ENCODE measurements at places on chromosomes 1 and 21.

GRCh38 chr1:46010611-46011010 is 121.8 kb downstream of the PIK3R3 start:
- no peak for DNase-seq

DNA sequence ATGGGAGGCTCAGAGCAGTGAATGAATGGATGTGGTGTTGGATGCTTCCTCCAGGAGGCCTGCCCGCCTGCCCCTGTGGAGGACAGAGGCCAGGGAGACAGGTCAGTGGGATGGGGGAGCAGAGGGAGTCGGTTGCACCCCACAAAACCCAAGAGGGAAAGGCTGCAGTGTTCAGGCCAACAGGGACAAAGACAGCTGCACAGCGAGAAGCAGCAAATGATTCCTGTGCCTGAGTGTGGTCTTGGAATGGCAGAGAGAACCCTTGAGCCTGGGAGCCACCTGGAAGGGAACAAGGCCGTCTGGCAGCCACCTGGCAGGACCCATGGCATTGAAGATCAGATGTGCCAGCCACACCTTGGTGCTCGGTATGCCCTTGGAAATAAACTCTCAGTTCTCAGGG is 8.1 kb downstream of the TFF3 start:
- no peak for DNase-seq

GRCh38 chr1:20903437-20903836 is 116.3 kb upstream of the HP1BP3 start:
- DNase-seq = no peak

GRCh38 chr1:47842228-47842919 is 154.8 kb downstream of the TRABD2B start:
- DNase-seq = no peak

- no peak for DNase-seq
Observed at GRCh38 chr1:201949491-201949890, 3.1 kb upstream of the LMOD1 start.

DNA sequence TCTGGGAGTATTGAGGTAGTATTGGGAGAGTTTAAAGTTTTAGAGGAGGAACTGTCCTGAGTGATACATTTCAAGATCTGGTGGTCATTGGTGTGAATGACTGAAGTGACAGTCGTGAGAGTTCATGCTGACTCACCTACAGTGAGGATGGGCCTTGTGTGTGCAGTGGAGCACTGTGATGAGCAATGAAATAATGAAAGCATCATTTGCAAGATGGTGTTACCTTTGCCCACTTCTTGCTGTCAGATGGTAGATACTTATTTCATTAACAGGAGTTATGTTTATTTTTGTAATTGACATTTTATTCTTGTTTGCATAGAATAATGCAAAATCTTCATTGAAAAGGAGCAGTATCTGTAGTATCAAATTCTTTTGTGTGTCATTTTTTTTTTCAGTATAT is 29.0 kb downstream of the POU2F1 start:
- DNase-seq = no peak

GRCh38 chr1:116722016-116722838 is 32.0 kb upstream of the CD2 start:
- DNase-seq = no peak

- DNase-seq = no peak
Observed at GRCh38 chr1:19738076-19738475, 61.6 kb downstream of the TMCO4 start.

DNA sequence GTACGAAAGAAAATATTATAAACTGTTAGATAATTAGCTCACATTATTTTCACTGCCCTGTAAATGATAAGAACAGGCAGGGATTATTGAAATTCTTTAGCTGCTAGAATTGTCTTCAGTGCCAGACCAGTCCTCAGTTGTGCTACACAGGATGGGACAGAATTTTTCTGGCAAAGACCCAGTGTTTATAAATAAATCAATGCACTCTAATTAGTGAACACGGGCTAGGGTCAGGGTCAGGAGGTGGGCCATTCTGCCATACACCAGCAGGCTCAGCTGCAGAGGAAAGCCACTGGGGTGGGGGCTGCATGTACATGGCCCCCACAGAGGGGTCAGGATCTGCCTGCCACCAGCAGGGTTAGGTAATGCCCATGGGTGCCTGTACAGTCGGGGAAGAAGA is 6.4 kb downstream of the BCAR3 start:
- DNase-seq = no peak

GRCh38 chr1:45913731-45914501 is 110.5 kb downstream of the MAST2 start:
- no peak for DNase-seq

DNA sequence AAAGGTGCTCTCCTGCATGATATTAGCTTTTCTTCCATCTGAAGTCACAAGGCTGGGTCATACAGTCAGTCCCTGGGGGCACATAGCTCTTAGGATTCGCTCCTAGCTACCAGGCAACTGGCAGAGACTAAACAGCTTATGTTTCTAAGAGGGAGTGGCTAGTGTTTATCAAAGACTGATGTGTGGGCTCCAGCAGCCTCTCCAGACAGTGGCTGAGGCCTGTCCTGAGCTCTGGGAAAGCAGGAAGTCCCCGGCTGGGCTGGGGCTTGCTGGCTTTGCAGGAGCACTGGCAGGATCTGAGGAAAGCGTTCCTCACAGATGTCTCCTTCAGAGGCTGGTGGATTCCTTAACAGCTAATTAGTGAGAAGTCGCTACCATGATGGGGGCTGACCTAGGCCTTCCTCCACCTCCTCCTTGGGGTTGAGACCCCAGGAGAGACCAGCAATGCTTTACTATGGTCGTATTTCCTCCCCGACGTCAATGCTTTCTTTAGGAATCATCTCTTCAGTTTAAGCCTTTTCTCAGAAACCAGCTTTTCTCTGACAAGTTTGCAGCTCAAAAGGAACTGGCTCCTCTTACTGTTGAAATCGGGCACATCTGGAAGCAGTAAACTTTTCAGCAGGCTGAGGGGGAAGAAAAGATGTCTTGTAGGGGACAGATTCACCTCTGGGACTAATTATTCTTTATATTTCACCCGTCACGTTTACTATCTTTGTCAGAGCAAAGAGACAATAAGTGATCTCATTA is 33.5 kb upstream of the HHAT start:
- DNase-seq = no peak

DNA sequence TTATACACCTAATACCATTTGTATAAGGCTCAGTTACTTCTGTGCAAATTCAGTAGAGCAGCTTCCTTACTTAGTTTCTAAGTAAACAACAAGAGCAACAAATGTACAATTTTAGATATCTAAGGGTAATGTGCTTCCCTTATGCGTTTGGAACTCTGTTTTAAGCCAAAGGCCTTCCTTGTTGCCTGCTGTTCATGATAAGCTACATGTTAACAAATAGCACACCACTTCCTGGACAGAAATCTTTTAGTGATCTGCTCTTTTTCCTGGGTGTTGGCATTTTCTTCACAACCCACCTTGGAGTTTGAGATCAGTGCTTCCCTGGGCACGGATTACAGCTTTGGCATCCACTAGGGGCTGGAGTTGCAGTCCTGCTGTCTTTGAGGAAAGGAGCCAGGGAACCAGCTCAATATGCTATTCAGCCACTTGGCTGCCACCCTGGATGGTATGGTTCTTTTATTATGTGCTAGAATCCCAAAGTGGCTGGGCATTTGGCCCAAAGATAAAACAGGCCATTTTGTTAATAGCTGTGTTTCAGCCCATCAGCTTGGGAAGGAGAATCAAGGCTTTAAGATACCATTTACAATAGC is 55.6 kb upstream of the ADAR start:
- DNase-seq = no peak

DNA sequence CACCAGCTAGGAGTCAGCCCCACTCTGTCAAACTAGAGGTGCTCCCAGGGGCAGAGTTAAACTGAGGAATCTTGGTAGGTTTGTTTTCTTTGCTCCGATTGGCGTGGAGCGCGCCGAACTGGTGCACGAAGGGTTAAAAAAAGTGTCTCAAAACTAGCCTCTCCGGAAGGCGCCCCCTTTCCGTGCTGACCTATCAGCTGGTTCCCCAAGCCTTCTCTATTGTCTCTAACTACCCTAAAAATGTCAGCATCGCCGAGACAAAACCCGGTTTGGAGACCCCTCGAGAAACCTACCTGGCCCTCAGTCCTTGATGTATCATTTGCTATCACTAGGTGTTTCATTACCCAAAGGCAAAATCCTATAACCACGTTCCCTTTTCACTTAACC is 2.2 kb downstream of the TGFB2 start:
- no peak for DNase-seq

- DNase-seq = no peak
Observed at GRCh38 chr1:30253807-30254440, 469.5 kb downstream of the MATN1 start.

DNA sequence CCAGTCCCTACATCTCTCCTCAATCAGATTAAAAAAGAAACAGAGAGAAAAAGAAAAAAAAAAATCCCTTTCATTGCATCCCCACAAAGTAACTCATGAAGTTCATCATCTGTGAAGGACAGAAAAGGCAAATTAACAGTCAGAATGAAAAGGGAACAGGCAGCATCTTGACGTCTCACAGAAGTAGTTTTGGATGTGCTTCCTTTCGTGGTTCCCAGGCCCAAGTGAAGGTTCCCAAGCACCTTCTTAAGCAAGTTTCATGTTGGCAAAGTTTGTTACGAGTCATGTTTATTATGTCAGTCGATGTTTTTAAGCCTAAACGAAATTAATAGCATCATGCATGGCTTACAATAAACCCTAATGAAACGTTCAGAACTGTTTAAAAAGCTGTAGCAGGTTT is 475.2 kb downstream of the SETD4 start:
- no peak for DNase-seq

GRCh38 chr1:234437423-234438171 is 41.4 kb downstream of the TARBP1 start:
- DNase-seq = no peak

- no peak for DNase-seq
Observed at GRCh38 chr1:56200896-56201295, 378.5 kb downstream of the PLPP3 start.

DNA sequence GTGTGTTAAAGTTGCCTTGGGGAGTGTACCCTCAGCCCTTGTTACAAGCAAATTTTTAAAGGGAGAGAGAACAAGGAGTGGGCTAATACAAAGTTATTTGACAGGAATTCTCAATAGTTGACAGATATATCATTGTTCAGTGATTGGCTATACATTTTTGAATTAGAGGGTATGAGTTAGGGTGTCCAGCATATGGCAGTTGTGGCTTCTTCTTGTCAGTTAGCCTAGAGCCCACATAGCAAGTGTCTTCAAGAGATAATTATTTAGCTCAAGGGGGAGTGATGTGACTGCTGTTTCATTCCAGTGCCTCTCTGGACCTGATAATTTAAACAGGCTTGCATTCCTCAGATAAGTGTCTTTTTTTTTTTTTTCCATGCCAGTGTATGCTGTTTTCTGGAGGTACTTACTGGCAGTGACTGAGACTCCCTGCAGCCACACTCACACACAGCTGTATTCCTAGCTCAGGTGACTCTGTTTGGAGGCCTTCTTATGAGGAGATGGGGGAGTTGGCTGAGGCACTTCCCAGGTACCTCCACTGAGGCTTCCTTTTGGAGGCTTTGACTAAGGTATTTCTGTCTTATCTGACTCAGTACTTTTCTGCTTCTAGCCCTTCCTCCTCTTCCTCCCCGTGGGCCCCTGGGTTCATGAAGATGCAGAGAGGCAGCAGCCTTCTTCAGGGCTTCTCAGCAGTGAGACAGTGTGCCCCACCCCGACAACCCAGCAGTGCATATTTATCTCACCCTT is 32.3 kb downstream of the IVNS1ABP start:
- DNase-seq = no peak

GRCh38 chr1:32878183-32878582 is 7.5 kb upstream of the FNDC5 start:
- no peak for DNase-seq

DNA sequence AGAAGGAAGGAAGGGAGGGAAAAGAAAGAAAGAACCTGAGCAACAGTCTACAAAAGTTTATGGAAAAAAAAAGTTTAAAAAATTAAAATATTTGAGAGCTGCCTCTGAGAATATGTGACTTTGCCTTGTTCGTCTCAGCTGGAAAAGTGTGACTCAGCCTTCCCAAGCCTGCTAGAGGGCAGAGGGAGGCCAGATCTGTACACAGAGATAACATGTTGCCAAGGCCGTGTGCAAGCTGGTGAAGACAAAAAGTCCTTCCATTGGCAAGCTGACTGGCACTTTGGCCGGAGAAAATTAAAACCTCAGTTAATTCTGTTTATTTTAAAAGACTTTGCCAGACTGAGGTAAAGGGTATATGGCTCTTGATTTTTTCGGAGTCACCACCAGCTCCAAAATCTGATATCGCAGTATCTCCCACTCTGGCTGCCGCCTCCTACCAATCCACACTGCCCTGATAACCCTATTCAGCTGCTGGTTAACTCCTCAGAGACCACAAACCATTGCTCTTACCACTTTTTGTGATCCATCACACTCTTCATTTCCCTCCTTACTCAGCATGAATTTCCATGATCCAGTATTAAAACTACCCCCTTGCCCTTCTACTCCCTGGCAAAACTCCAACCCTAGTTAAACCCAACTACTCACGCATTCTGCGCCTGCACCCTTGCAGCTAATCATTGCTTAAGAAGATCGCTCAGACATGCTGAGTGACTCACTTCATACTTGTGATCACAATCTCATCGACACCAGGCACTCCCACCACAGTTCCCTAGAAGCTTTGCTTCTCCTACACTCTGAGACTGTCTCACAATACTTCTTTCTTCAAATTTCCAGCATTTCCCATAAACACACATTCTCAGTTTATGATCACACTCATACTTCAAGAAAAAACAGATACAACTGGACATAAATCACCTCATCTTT is 5.7 kb upstream of the PPP1R15B start:
- no peak for DNase-seq

DNA sequence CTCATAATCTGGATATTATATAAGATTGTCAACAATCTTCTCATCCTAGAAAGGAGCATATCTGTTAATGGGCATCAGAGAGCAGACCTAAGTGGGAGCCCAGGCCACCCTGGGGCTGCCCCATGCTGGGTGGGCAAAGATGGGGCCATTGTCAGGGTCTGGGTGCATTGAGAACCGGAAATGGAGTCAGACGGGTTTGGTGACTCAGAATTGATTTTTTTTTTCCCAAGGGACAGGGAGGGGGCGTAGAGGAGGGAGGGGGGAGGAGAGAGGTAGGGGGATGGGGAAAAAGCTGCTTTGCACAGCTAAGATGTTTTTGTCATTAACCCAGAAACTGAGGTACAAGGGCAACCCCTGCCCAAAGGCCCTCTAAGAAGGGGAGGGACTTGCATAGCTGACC is 1.3 kb downstream of the ATXN7L2 start:
- DNase-seq = no peak

- no peak for DNase-seq
Observed at GRCh38 chr1:12441414-12442105, 176.4 kb downstream of the DHRS3 start.

DNA sequence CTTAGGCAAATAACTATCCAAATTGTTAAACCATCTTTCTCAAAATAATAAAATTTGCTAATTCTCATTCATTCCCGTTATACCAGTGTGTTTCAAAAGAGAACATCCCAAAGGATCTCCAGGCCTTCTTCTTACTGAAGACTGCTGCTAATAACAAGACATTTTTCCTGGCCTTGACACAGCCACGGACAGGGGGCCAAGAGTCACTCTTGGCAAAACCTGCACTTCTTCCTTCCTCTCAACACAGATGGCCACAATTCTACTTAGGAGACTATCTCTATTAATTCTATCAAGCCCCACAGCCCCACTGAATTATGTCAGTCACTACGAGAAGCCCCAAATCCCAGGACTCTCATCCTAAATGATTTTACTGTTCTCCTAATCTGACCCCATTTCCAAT is 86.0 kb downstream of the EVI5 start:
- DNase-seq = no peak

- DNase-seq = no peak
Observed at GRCh38 chr1:110291241-110292030, 47.7 kb upstream of the RBM15 start.

Measured in stimulated activated CD8-positive, alpha-beta memory T cell treated with anti-CD3 and anti-CD28 coated beads, Interleukin-2, amount 100 ng/mL, for 1 hour (primary cell).